ENCODE measurements at places on chromosomes 16 and 17. TPM values are rescaled to one million over a fixed set of nuclear protein-coding genes. Genes with fewer than 3 reads are reported as not detected.

Gene KRT9
- polyA plus RNA-seq: not detected

Gene CRLF3
- polyA plus RNA-seq: 4.4 TPM

Gene ARL5C
- polyA plus RNA-seq: not detected

Gene EDC4
- 27.8 TPM for polyA plus RNA-seq

Gene SULT1A4
- 19.2 TPM for polyA plus RNA-seq

Gene TEX19
- not detected for polyA plus RNA-seq

Gene METTL22
- 44.9 TPM for polyA plus RNA-seq

Gene ACSM5
- polyA plus RNA-seq: 0.17 TPM

Gene OR2C1
- not detected for polyA plus RNA-seq

Gene TNRC6C
- 7.7 TPM for polyA plus RNA-seq

Gene ZFPM1
- 1.6 TPM for polyA plus RNA-seq

Gene MT4
- polyA plus RNA-seq: not detected

Gene NF1
- 6.8 TPM for polyA plus RNA-seq

Gene IQCK
- 9.6 TPM for polyA plus RNA-seq

Gene TOX3
- polyA plus RNA-seq: not detected

Gene AANAT
- polyA plus RNA-seq: not detected

Gene CBFA2T3
- 5.5 TPM for polyA plus RNA-seq

Gene SERPINF2
- 0.65 TPM for polyA plus RNA-seq

Gene STX4
- 50.5 TPM for polyA plus RNA-seq

Gene SLFN14
- not detected for polyA plus RNA-seq

Gene ACSM2A
- not detected for polyA plus RNA-seq

Gene FN3KRP
- 23.1 TPM for polyA plus RNA-seq

Gene C1QL1
- 5.1 TPM for polyA plus RNA-seq

Gene SLC12A3
- polyA plus RNA-seq: not detected

Gene SCGB1C2
- not detected for polyA plus RNA-seq

Gene NTN3
- polyA plus RNA-seq: not detected

Gene MYH3
- 1.2 TPM for polyA plus RNA-seq

Gene GPR139
- polyA plus RNA-seq: not detected

Gene GPR142
- polyA plus RNA-seq: not detected

Gene ABCA3
- 6.7 TPM for polyA plus RNA-seq

Gene CMTM2
- polyA plus RNA-seq: not detected

Gene CLEC18A
- 0.08 TPM for polyA plus RNA-seq

Gene SIAH1
- 12.5 TPM for polyA plus RNA-seq

Gene KRT33A
- not detected for polyA plus RNA-seq

Gene MYLK3
- 76.4 TPM for polyA plus RNA-seq

Gene KRTAP4-8
- not detected for polyA plus RNA-seq

Gene PYDC1
- not detected for polyA plus RNA-seq

Gene PRR14
- polyA plus RNA-seq: 25.0 TPM

Gene PRR35
- not detected for polyA plus RNA-seq

Gene ASPA
- polyA plus RNA-seq: 0.26 TPM

Gene OMG
- polyA plus RNA-seq: 0.30 TPM

Gene NOMO2
- polyA plus RNA-seq: 121 TPM

Gene OR1A1
- not detected for polyA plus RNA-seq

Gene RHBDL1
- 3.6 TPM for polyA plus RNA-seq

Gene KRT17
- polyA plus RNA-seq: not detected

Gene MPV17L
- polyA plus RNA-seq: 5.2 TPM

Gene NPIPA2
- 0.83 TPM for polyA plus RNA-seq

Gene ITGAD
- polyA plus RNA-seq: not detected
